SK-N-MC (cell line): ENCODE measurements at places on chromosomes 13 and 19.

- no peak for DNase-seq
These were observed 18.6 kb downstream of the GPI start for GRCh38 chr19:34383599-34383998.

DNA sequence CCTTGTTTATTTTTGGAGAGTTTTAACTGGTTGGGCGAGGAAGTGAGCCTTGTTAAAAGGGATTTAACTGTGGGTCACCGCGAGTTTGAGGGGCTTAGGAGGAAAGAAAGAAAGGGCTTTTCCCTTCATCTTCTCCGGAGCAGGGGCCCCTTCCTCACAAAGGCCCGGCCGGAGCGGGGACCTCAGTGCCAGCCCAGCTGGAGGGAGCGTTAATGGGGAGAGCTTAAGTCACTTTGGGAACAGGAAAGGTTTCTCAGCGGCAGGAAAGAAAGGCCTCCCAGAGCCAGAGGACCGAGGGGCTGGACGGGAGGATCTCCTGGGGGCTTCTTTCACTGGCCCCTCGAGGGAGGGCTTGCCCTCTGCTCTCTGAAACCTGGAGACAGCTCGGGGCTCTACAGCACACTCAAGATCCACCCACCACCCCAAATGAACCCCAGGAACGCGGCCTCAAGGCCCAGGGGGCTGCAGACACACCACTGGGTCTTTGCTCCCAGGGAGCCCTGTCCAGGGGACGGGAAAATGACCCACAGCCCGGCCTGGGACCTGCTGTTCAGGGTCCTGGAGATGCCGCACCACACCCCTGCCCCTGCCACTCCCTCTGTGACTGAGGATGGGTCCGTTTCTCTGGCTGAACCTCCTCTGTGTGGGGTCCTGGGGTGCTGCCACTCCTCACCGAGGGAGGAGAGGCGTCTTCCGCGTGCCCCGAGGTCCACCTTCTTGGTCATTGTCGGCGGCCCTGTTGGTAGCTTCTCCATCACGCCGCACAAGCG lies 128.3 kb downstream of the URI1 start:
- no peak for DNase-seq

DNA sequence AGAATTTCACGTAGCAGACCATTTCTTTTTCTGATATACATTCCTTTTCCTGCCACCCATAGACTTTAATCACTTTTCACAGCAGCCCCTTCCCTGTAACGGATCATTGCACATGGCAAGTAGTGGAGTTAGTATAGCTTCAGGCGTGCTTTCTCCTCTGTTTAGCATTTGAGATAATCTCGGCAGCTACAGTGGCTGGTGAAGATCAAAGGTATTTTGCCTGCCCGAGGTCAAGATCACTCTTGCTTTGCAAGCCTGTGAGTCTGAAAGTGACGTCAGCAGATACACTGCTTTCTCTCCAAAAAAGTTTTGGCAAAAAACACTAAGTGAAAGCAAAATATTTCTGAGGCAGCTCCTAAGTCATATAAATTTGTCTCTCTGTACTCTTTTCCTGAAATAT lies 260.0 kb downstream of the NDFIP2 start:
- no peak for DNase-seq

DNA sequence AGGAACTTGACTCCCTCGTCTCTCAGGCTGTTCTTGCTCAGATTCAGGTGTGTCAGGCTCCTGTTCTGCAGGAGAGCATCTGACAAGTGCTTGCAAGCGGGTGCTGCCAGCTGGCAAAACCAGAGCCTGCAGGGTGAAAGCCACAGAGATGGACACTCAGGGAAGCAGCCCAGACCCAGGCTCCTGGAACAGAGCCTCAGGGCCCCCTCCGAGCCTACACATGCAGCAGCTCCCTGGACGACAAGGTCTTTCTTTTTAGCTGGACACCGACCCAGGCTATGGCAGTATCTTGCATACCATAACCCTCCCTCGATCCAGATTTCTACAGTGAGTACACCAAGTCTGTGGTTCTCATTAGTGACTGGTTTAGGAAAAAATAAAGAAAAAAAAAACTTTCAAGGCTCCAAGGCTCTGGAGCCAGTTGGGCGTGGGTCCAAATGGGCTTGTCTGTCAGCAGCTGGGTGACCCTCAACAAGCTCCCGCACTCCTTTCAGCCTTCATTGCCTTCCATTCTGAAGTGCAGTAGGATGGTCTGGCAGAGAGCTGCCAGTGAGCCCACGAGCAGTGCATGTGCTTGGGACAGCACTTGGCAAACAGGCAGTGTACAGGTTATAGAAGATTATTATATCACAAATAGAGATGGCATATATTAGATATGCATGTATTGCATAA lies 29.9 kb downstream of the NLRP13 start:
- DNase-seq: no peak

- no peak for DNase-seq
These were observed 95.5 kb downstream of the OXGR1 start for GRCh38 chr13:96898646-96899254.

DNA sequence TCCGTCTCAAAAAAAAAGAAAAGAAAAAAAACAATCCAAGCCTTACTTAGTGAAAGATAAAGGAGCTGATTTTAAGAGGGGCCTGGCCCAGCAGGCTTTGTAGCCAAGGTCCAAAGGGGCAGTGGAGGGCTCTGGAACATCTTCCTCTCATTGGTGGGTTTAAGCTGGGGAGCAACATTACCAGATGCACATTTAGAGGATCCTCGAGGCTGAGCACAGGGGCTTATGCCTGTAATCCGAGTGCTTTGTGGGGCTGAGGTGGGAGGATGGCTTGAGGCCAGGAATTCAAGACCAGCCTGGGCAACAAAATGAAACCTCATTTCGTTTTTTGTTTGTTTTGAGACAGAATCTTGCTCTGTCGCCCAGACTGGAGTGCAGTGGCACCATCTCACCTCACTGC lies 8.0 kb upstream of the TMEM160 start:
- DNase-seq: no peak

- DNase-seq: no peak
These were observed 666 bp upstream of the ZNF320 start for GRCh38 chr19:52898101-52898500.

GRCh38 chr13:111614613-111615012 lies 294.2 kb downstream of the TEX29 start:
- no peak for DNase-seq

GRCh38 chr13:64248371-64249065 lies 2832.9 kb upstream of the PCDH20 start:
- peak; percentile 47 for DNase-seq

DNA sequence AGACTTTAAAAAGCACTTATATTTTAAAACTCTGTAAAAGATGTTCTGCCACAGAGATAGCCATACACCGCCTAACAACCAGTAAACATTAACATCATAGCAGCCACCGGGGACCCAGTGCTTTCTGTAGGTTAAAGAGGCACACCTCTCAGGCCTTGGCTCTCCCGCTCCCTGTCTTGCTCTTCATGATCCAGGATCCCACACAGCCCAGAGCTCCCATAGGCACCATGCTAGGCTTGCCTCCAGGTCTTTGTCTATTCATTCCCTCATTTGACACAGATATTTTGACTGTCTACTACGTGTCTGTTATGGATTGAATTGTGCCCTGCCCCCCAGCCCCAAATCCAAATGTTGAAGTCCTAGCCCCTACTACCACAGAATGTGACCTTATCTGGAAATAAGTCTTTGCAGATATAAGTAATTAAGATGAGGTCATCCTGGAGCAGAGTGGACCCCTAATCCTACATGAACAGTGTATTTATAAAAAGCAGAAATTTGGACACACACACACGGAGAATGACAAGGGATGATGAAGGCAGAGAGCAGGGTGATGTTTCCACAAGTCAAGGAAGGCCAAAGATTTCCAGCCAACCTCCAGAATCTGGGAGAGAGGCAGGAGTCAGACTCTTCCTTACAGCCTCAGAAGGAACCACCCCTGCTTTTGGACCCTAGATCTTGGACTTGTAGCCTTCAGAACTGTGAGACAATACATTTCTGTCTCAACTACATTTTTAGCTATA lies 272.6 kb downstream of the DNAJC15 start:
- DNase-seq: no peak

GRCh38 chr13:74574964-74575728 lies 440.9 kb upstream of the KLF12 start:
- DNase-seq: no peak

- DNase-seq: no peak
These were observed 27.3 kb upstream of the MUC16 start for GRCh38 chr19:9037400-9038062.

DNA sequence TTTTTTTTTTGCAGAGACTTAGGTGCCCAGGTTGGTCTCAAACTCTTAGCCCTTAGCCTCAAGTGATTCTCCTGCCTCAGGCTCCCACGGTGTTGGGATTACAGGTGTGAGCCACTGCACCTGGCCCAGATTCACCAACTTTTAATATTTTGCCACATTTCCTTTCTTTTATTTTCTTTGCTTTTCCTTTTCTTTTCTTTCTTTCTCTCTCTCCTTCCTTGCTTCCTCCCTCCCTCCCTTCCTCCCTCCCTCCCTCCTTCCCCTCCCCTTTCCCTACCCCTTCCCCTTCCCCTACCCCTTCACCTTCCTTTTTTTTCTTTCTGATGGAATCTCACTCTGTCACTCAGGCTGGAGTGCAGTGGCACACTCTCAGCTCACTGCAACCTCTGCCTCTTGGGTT lies 35.3 kb downstream of the BICRA start:
- no peak for DNase-seq

DNA sequence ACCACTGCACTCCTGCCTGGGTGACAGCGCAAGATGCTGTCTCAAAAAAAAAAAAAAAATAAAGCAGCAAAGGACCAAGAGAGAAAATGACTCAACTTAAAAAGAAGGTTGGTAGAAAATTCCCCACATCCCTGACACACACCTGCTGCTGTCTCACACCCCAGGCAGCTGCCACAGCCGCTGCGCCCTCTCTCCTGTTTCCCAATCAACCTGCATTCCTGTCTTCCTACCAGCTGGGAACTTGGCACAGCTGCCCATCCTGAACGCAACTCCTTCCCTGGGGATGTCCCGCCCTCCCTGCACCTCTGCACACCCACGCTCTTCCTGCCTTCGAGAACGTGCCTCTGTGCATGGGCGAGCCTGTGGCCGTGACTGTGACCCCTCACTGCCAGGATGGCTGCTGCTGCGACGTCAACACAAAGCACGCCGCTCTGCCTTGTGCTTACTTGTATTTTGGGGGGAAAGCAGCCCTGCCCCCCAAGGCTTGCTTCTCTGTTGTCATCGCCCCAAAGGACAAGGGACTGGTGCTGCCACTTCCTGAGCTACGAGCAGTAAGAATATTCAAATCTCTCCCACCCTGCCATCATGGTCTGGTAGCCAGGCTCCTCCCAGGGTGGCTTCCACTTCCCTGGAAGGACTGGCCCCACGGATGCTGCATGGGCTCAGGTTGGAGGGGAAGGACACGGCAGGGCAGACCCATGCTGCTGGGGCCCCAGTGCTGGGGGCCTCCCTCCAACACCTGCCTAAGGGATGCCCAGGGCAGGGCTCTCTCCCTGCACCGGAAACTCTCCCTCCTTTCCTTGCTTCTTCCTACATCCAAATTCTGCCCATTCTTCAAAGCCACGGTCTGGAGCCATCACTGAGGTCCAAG lies 20.7 kb downstream of the SH3GL1 start:
- DNase-seq: no peak

GRCh38 chr19:17997969-17998826 lies 9.8 kb upstream of the ARRDC2 start:
- no peak for DNase-seq

GRCh38 chr13:79482281-79482970 lies 1.5 kb downstream of the NDFIP2 start:
- no peak for DNase-seq

GRCh38 chr13:110231348-110232047 lies 75.5 kb downstream of the COL4A1 start:
- DNase-seq: no peak

DNA sequence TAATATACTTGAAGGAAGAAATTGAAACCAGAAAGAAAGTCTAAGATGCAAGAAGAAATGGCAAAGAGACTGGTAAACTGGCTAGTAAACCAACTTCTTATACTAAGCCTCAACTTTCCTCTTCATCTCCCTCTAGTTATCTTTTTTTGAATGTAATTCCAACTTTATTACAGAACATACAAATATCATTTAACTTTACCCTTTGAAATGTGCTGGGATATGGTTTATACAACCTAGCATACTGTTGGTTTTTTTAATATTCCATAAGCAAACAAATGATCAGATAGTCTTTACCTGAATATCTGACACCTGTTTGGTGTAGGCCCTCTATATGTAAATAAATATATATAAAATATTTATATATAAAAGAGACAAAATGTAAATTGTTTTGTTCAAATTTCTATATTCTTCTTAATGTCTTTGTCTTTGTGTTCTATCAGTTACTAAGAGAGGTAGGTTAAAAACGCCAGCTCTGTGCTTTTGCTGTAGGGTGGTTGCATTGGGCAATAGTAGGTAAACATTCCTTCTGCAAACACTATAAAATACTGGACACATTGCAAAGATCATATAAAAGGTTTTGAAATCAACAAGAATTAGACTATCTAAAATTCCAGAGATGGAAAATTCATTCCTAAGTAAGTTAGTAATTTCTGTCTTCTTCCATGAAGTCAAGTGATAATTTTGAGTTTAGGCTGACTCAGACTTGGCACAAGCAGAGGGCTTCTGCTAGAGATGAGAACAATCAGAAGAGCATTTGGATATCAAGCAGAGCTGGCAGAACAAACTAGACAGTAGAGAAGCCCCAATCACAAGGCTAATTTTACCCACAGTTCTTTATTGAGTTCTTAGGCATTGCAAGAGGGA lies 383.3 kb downstream of the RFC3 start:
- DNase-seq: no peak

DNA sequence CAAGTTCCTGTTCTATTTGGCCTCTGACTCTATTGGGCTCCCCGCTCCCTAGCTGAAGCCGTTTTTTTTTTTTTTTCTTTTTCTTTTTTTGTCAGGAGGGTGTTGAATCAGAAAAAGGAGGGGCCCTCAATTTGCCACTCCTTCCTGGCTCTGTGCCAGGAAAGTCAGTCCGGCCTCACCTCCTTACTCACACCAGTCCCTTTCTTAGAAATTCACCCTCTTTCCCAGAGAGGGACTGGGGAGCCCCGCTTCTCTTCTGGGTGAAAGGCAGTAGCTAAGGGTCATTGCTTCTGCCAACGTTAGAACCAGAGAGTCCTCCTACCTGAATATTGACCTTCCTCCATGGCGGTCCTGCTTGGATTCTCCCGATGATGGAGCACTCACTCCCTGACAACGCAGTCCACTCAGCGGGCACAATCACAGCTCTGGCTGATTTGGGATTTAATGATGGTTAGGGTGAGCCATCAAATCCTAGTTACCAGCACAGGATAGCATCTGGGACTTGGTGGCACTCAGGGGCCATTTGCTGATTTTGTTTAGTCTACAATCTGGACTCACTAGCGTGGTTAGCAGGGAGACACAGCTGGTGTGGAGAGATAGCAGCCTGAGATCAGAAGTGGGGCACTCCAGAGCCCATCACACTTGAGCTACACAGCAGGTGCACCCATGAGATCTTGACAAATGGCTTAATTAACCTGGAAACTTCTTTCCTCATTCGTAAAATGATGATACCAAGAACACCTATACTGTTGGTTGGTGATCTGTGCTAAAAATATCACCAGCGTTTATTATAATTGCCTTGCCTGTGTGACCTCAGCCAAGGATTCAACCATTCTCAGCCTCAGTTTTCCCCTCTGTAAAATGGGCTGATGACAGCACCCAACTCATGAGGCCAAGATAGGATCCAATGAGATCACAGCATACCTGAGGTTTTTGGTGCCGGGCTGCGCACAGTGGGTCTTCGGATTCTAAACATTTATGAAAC lies 2.2 kb downstream of the FCER2 start:
- no peak for DNase-seq
